Breast epithelium (tissue), 4 donors: ENCODE measurements at places on chromosomes 1 and 21. TPM values are rescaled to one million over a fixed set of nuclear protein-coding genes. Genes with fewer than 3 reads are reported as not detected.

DNA sequence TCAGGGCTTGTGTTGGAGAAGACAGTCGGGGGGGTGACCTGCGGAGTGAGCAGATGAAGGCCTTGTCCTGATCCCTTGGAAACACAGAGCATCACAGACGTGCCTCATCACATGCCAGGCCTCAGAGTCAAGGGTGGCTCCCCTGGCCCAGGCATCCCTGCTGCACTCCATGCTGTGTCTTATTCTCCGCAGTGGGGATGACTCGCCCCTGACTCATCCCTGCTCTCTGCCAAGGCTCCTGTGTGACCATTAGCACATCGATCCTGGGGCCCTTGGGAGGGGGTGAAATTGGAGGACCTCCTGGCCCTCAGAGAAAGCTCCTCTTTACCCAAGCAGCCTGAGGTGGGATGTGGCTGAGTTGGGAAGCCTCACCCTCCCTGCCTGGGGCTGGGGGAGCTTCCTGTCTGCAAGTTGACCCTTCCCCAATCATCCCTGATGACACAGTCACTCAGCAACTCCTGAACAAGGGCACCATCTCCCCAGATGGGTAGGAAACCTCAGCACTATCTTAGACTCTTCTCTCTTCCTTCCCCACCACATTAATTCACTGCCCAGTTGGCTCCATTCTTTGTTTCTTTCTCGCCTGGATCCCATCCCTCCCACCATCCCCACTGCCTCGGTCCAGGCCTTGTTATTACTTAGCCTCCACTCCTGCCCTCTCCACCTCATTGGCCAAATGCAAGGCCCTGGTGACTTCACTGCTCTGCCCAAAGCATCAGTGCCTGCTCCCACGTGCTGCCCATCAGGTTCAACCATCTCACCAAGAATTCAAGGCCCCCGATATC, 74.6 kb downstream of the CAMK2N1 start:
- no peak for DNase-seq

GRCh38 chr1:7290971-7291970, 479.8 kb upstream of the VAMP3 start:
- no peak for DNase-seq

- DNase-seq: no peak
Measured at GRCh38 chr1:237701534-237701933, 189.2 kb downstream of the ZP4 start.

DNA sequence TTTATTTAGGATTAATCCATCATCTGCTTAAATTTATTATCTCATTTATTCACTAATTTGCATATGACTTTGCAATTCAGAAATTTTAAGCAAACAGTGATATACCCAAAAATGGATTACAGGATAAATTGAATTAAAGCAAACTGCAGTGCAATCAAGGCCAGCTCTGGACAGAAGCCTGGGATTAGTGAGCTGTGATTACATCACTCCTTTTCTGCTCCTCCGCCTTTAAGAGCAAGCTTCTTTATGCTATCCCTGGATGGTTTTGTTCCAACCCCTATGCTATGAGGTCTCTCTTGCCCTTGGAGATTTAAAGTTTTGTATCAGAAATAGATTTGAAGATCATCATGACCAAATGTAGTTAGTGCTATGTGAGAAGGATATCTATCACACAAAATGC, 32.6 kb downstream of the GPR52 start:
- no peak for DNase-seq

The MRPL20 gene
- 127 TPM for total RNA-seq

- DNase-seq: no peak
Measured at GRCh38 chr1:39692152-39693074, 1.2 kb upstream of the HPCAL4 start.
